ENCODE measurements at places on chromosomes 5 and 9.

GRCh38 chr5:159322180-159322579 lies 8.1 kb downstream of the IL12B start:
- no peak for DNase-seq

DNA sequence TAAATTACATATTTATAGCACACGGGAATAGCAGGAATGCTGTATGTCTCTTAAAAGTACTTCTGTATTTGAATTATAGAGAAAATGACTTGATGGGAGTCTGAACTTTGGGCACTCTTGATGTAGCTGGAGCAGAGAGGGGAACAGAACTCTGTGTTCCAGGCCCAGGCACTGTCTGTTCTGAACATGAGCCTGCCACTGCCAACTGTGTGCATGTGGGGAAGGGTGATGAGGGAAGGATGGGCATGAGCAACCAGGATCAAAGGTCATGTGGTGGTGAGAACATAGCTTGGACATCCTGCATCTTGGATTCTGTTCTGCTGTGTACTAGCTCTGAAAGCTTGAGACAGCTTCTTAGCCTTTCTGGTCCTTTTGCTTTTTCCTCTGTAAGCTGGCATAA lies 16.4 kb upstream of the ZBED3 start:
- DNase-seq = no peak

DNA sequence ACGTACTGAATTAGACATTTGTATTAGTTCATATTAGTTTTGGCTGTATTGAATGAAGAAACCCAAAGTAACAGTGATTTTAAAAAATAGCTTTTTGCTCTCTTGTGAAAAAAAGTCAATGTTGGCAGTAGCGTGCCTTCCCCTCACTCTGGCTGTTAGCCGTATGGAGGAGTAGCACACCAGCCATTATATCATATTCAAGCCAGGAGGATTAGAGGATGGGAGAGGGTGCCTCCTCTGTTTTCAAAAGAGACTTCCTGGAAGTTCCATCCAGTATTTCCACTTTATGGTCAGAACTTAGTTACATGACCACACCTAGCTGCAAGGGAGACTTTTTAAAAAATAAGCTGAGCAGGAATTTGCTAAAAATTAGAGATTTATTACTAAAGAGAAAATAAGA lies 41.2 kb downstream of the GPR21 start:
- no peak for DNase-seq

GRCh38 chr9:90706230-90706629 lies 63.6 kb upstream of the DIRAS2 start:
- no peak for DNase-seq

DNA sequence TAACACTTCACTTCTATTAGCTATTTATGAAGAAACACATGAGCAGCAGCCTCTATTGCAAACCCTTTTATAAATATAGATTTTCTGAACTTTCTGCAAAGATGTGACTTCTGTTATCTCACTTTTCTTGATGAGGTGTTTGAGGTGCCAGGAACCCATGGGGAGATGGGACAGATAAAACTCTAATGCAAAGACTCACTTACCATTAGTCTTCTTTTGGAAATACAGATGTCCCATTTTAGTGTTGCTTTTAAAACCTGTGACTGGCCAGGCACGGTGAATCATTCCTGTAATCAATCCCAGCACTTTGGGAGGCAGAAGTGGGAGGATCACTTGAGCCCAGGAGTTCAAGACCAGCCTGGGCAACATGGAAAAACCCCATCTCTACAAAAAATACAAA lies 171.3 kb upstream of the GAS1 start:
- no peak for DNase-seq

DNA sequence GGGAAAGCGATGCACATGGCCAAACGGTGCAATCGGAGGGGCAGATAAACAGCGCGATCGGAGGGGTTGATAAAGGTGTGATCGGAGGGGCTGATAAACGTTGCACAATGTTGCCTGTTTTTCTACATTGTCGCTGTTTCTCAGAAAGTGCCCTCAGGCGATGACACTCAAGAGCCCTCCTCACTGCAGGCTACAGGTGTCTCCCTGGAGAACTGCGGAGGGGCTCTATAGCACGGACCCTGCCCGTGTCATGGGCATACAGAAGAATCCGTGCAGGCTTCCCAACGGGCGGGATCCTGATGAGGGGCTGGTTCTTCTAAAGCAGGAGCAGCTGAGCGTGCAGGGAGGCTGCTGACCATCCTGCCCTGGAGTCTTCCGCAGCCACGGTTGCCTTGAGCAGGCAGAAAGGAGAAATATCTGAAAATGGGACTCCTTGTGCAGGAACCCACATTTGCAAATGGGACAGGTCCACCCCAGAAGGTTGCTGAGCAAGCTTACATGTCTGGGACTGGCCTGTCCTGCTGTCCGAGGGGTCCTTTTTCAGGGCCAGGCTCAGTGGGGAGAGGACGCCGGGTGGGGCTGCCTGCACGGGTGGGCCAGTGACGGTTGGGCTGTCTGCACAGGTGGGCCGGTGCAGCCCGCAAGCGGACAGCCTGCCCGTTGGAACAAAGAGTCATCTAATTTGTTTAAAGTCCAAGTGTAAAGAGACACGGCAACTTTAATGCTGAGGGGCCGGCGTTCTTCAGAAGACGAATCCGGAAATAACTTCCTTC lies 25.1 kb upstream of the LPCAT1 start:
- DNase-seq = no peak

DNA sequence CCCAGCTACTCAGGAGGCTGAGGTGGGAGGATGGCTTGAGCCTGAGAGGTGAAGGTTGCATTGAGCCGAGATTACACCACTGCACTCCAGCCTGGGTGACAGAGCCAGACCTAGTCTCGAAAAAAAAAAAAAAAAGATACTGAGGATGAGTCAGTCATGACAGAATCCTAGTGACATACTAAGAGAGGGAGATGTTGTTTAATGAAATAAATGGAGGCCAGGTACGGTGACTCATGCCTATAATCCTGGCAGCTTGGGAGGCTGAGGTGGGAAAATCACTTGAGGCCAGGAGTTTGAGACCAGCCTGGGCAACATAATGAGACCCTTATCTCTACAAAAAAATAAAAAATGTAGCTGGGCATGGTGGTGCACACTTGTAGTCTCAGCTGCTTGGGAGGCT lies 107.2 kb downstream of the ZFAND5 start:
- DNase-seq = no peak

- DNase-seq = no peak
Measured at GRCh38 chr9:126528111-126528510, 85.6 kb upstream of the LMX1B start.

DNA sequence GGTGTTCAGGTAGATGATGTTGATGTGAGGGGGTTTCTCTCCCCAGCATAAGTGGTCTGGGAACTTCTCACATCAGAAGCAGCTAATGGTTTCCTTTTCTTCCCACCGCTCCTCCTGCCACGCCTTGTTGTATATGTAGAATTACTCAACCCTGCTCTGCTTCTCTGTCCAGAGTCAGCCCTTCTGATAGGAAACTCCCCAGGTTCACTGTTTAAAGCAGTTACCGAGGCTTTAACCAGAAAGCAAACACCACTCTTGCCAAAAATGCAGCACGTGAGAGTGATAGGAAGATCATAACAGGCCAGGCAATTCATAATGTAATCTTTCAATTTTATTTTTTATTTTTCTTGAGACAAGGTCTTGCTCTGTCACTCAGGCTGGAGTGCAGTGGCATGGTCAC lies 10.5 kb upstream of the TMEM252 start:
- no peak for DNase-seq

DNA sequence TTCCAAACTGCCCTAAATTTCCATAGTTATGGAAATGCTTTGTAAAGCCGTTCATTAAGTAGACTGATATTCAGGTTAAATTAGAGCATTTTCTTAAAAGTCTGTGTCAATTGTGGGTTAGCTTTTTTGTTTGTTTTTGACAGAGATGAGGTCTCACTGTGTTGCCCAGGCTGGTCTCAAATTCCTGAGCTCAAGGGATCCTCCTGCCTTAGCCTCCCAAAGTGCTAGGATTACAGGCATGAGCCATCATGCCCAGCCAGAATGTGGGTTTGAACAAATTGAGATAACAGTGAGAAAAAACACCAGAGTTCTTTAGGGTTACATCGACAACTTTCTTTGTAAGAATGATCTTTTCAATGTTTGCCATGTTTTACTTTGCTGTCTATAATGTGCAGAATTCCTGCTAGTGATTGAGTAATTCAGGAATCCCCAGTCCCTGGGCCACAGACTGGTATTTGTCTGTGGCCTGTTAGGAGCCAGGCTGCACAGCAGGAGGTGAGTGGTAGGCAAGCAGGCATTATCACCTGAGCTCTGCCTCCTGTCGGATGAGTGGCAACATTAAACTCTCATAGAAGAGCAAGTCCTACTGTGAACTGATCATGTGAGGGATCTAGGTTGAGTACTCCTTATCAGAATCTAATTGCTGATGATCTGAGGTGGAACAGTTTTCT lies 80.5 kb downstream of the RAI14 start:
- DNase-seq = no peak

- no peak for DNase-seq
Measured at GRCh38 chr5:178325679-178326373, 93.2 kb upstream of the PHYKPL start.

- DNase-seq = no peak
Measured at GRCh38 chr5:171622010-171622409, 163.6 kb upstream of the SMIM23 start.

- DNase-seq = no peak
Measured at GRCh38 chr9:83208065-83208850, 145.3 kb upstream of the RASEF start.

DNA sequence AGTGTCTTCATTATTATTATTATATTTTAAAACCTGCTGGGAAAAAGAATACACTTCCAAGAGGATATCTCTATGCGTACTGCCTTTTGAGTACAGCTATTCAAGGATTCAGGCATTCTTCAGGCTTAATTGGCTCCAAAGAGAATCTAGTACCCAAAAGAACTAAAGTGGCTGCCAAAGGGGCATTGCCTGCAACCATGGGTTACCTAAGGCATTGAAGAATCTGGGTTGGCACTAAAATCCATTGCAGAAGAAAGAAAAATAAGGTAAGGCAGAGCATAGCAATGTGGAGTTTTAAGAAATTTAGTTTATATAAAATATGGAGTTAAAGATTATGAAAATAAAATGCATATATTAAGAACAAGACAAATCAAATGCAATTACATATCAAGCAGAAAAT lies 223.5 kb downstream of the TMEM161B start:
- no peak for DNase-seq

GRCh38 chr9:130451004-130451390 lies 6.2 kb downstream of the ASS1 start:
- DNase-seq = no peak

GRCh38 chr5:139763930-139764791 lies 31.4 kb upstream of the PSD2 start:
- peak; percentile 34 for DNase-seq

DNA sequence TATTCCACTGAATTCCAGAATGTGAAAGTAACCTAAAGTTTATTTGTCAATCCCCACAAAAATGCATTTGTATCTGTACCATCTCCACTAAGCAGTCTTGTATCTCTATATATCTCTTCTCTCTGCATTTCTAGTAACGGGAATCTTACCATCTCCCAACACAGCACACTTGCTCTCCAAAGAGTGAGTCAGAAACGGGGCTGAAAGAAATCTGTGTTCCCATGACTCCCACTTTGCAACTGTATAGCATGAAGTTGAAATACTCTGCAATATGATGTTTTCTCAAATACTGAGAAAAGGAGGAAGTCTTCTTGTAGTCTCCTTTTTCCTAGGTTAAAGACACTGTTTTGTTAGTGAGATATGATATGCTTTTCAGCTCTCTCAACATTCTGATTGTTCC lies 848.8 kb upstream of the ACO1 start:
- DNase-seq = no peak

- DNase-seq = no peak
Measured at GRCh38 chr5:148540647-148541046, 113.7 kb downstream of the HTR4 start.

DNA sequence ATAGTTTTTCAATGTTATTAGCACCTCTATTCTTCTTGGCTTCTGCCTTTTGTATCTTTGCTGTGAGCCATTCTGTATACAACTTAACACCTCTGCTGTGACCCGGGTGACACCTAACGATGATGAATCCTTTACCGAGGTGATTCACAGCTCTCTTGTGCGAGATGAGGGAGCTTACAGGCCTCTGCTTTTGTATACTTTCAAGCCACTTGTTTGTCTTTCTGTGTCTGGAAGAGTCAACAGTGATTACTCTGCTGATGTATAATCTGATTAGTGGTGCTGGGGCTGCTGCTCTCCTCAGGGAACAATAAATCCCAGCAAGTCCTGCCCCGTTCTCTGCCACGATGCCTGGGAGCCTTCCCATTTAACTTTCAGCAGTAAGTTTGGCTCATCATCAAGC lies 442.9 kb upstream of the SGCD start:
- no peak for DNase-seq

GRCh38 chr5:40879163-40879942 lies 29.9 kb upstream of the C7 start:
- no peak for DNase-seq

DNA sequence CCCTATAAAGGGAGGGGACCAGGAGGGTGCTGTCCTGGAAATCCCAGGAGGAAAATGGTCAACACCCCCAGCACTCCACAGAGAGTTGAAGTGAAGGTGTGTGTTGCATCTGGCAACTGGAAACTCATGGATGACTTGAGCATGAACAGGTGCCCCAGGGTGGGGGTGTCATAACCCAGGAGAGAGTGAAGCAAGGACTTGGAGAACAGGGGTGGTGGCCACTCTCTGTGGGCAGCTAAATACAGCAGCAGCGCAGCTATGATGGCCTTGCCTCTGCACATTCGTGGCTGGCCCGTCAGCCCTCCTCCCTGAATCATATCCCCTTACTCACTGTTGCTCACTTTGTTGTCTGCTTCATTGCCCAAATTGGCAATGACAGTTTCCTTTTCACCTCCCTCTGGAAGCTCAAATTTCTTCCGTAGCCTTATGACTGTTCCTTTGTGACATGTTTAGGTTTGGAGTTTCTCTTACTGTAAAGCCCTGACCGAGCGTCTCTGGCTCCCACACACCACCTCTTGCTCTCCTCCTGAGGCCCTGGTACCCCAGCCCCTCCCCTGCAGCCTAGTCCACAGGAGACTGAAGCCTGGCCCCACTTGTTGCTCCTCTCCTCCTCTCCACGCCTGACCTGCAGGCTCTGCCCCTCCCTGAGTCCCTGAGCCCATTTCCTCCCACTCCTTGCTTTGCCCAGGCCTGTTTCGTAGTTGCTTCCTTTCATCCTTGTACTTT lies 185.8 kb downstream of the CD180 start:
- DNase-seq = no peak

DNA sequence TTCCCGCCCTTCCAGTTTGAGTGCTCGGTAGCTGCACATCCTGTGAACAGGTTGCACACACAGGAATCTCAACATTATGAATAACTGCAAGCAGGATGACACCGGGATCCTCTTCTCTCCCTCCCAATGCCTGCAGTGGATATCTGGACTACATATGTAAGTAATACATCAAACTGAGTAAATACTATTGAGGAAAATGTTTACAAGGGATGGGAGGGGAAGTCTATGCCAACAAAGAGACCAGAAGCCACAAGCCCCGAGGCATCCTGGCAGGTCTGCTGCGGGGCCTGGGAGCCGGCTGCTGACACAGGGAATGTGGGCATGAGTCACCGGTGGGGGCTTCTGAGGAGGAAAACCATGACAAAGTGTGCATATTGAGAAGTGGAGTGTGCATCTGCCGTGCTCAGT lies 8.6 kb upstream of the ANKRD33B start:
- no peak for DNase-seq

GRCh38 chr5:93892481-93892880 lies 151.1 kb upstream of the POU5F2 start:
- DNase-seq = no peak
